ENCODE measurements at places on chromosomes 12 and 14.

GRCh38 chr12:22609501-22609900, 15.5 kb upstream of the ETNK1 start:
- DNase-seq: no peak

GRCh38 chr14:35532783-35533356, 1.1 kb upstream of the INSM2 start:
- DNase-seq: no peak

DNA sequence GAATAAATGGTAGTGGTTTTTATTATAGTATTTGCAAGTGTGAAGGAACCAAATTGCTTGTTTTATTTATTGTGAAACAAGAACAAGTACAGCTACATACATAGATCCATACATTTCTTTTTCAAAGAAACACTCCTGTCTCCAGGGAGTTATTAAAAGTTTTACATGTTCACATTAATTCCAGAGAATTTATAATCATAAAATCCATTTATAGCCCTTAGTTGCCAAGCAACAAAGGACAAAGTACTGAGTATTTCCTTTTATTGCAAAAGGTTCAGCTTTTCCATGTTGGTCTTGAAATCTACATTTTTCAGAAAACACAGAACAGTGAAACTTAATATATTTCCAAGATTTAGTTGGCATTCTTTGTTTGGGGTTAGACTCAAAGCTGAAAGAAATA, 9.5 kb downstream of the MYRFL start:
- no peak for DNase-seq

DNA sequence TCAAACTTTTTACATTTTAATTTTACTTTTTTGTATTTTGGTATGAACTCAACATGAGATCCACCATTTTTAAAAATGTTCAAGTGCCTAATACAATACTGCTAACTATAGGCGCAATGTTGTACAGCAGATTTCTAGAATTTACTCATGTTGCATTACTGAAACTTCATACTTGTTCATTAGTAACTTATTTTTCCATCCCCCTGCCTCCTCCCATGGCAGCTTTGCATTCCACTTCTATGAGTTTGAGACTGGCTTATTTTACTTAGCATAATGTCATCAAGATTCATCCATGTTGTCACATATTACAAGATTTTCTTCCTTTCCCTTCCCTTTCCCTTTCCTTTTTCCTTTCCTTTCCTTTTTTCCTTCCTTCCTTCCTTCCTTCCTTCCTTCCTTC, 825.9 kb downstream of the SLC16A7 start:
- no peak for DNase-seq

DNA sequence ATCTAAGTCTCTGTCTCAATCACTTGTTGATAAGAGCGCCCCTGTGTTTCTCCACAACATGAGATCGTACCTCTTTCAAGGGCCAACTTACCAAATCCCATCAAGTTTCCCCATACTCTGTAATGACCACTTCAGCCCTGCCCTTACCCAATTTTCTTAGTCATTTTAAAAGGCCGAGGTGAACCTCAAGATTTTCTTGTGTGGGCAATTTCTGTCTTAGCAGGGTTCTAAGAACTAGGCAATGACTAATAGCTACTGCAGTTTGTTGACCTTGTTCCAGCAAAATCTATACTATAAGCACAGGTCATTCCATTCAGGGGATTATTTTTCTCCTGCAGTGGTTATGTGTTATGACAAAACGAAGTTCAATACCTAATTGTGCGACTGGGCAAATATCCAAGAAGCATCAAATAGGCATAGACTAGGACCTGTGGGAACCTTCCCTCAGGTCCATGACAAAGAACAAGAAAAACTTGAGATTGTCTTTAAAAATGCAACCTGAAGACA, 359.8 kb downstream of the PCNX1 start:
- no peak for DNase-seq

DNA sequence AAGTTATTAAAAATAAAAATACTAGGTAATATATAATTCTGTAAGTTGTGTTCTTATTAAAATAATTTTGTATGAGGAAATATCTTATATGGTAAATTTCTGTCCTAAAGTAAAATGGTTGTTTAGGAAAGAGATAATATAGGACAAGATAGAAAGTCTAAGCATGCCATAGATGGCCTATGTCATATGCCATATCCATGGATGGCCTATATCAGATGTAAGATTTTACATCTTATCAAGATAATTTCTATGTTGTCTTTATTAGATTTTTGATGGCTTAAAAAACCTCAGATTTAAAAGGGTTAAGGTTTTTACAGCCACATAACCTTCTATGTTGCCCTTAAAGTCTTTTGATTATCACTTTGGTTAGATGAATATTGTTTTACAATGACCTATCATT, 52.6 kb downstream of the CATSPERB start:
- DNase-seq: no peak

DNA sequence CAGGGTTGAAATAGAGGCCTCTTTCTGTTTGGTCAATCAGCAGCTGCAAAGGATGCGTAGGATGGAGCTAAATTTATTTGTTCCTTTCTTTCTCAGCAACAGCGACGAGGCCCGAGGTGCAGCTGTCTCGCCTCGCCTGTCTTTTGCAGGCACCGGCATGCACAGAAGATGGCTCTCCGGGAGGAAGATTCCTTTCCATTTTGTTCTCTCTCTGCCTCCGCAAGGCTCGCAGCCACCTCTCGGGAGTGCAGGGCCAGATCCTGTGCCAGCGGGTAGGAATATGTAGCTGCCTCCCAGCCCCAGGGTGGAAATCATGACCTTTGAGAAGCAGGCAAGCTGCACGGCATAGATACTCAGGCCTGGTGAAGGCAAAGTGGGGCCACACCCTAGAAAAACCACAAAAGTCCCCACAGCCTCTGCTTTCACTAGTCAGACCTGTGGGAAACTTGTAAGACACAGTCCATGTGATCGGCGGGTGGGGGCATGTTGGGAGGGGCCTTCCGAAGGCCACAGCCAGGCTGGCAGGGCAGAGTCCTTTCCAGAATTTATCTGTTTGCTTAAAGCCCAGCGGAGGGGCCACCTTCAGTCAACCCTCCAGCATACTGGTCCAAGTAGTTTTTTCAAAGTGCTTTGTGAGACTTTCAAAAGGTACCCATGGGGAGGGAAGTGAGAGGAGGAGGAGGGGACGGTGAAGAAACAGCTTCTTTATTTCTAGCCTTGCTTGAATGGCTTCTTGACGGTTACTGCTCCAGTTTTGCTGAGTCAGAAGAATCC, at the start of gene MAP1LC3B2:
MAP1LC3B2 (plus strand) TSS at position 220 of the 774 bp plus-strand sequence. CDS start 16,562 bp downstream, outside the sequence.
- DNase-seq: peak; percentile 39

DNA sequence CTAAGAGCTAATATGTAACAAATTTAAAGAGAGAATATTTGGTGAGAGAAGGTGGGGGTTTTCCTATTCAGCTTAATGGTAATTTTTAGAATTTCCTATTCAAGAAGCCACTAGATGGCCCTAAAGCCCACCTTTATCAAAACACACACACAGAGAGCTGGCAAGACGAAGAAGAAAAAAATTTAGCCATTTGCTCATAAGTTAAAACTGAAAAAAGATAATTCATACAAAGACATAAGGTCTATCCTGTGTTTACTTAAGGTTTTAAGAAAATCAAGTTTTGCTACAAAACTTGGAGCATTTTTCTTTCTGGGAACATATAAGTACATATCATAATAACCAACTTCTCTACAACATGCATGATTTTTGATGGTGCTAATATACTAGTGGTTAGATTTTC, 46.8 kb upstream of the PCED1B start:
- peak; percentile 23 for DNase-seq

GRCh38 chr12:68113644-68114043, 45.9 kb downstream of the IFNG start:
- no peak for DNase-seq

DNA sequence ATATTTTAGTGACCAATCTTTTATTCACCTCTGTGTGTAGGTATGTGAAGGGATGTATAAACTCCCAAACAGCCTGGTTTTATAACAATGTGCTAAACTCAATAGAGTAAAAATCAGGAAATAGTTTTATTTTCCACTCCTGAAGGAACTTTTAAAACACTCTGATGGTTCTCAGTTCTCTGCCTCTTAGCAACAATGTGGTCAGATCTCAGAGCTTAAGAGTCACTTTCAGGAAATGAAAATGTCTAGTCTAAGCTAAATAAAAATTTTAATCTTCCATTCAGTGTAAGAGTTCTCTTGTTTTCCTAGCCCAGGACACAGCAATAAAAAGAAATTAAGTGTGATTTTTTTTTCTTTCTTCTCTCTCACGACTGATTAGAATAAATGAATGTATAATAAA, 718.0 kb downstream of the C12orf50 start:
- DNase-seq: no peak

DNA sequence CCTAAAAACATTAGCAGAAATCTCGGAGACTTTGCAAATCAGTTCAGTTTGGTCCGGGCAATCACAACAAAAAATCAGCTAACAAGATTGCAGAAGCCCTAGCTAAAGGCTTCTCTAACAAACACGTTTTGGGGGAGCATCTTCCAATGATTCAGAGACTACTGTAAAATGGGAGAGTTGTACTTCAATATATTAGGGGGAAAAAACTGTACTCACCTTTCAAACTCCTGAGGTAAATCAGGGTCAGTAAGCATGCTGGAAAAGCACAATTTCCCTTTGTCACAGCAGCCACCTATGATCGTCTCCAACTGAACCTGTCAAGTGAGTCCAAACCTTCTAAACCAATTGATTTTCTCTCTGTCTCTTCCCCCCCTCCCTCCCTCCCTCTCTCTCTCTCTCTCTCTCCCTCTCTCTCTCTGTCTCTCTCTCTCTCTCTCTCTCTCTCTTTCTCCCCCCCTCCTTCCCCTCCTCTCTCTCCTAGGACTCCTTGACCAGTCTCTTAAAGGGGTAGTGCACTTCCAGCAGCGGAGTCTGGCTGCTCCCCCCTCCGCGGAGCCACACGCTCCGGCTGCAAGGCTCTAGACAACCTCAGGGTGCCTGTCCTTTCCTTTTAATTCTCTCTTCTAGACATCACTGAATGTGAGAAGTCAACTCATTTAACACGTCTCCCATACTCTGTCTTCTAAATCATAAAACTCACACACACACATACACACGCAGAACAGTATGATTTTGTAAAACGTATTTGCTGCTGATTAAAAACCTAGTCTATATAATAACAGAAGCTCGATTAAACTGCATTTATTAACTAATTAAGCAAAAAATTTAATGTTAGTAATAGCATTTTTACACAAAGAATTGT, at the start of gene SOX5:
SOX5 (minus strand) TSS at position 323 of the 862 bp plus-strand sequence; CDS start at position 254, 69 bp downstream.
- peak; percentile 48 for DNase-seq

DNA sequence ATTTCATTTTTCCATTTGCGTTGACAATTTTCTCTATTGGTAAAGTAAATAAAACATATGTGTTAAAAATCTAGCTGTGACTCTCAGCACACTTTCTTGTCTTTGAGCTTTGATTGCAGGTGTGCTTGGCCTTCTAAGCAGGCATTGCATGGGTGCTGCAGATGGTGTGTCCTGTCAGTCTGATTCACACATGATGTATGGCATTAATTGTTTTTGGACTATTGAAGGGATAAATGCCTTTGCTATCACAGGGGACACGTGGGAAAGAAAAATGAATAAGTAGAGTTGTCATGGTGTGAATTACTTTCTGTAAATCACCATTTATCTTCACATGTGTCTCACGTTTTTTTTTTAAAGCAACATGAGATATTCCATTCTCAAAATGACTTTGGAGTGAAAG, 211.3 kb upstream of the NAV3 start:
- no peak for DNase-seq

GRCh38 chr12:32558903-32559302, 120.2 kb upstream of the DNM1L start:
- DNase-seq: no peak

DNA sequence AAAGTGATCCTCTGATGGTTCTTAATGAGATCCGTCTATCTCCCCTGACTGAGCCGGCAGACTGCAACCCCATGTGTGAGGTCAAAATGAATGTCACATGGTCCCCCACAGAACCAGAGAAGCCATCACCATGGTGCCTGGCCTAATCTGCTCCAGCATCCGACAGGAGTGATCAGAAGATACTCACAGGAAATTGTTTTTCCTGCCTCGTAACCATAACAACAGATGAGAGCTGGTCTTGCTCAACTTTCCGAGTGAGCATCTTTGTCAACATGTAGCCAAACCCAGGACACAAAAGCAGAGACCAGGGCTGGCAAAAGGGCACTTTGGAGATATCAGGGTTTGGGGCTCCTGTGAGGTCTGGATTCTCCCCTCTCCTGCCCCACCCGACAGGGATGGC, 72.1 kb upstream of the C14orf180 start:
- DNase-seq: no peak

- no peak for DNase-seq
These were observed 21.6 kb upstream of the GPR132 start for GRCh38 chr14:105086833-105087307.

- no peak for DNase-seq
These were observed 70.3 kb downstream of the RIMBP2 start for GRCh38 chr12:130645751-130646150.

GRCh38 chr14:20434701-20435581, 1.0 kb downstream of the KLHL33 start:
- peak; percentile 83 for DNase-seq

- no peak for DNase-seq
These were observed 111.2 kb upstream of the SLC38A2 start for GRCh38 chr12:46483572-46484395.

DNA sequence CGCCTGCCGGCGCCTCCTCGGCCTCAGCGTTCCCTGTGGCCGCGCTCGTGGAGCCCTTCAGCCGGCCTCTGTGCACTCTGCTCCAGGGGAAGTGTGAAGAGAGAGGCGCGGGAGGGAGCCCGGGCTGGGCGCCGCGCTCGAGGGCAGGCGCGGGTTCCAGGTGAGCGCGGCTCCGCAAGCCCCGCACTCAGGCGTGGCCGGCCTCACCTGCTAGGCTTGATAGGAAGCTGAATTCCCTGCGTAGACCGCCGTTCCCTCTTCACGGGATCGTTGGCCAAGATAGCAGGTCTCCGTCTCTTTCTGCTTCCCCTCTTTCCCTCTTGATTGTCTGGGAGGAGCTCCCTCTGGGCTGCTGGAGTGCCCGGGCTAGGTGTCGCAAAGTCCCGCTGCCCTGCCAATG, 89.7 kb downstream of the ASCL4 start:
- no peak for DNase-seq

DNA sequence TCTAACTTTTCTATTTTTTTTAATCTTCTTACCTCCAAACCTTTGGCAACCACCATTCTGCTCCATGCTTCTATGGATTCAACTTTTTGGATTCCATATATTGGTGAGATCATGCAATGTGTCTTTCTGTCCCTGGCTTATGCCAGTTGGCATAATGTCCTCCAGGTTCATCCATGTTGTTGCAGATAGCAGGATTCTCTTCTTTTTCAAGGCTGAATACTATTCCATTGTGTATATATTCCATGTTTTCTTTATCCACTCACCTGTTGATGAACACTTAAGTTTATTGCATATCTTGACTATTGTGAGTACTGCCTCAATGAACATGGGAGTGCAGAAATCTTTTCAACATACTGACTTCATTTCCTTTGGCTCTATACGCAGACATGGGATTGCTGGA, 21.2 kb upstream of the SLC38A4 start:
- DNase-seq: no peak
